ENCODE measurements at places on chromosomes 3 and 15.
A peak's percentile ranks its signal among the peaks of the same experiment; 100 is the strongest.

GRCh38 chr15:77342807-77343206, 77.1 kb downstream of the PEAK1 start:
- DNase-seq: no peak

DNA sequence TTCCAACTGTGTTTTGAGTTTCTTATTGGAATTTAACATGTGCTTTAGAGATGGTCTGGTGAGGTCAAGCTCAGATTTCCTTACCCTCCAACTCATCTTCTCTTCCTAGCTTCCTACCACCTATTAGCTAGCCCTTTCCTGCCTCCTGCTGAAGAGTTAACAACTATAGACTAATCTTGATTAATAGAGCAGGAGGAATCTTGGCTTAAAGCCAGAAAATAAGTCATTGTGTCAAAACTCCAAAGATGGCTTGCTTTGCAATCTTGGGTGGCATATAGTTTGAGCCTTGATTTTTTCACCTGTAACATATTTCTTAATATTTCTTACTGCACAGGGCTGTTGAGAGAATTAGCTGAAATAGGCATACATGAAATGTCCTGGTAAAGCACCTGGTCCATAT, 27.3 kb downstream of the BCL2L10 start:
- no peak for DNase-seq

DNA sequence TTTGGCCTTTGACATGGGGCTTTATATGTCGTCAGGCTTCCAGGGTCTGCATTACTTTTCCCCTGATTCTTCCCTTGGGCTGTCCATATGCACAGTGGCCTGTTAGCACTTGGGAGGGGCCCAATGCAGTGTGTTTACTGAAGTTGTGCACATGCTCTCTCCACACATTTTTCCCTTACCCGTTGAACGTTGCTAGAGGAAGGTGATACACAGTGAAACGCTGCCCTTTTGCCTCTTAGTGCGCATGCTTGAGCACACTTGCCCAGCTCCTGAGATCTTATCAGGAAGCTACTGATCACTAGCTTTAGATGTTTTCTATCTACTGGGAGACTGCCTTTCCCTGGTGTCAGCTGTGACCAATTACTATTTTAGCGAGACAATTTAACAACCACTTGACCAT, 1198.0 kb downstream of the ROBO1 start:
- DNase-seq: no peak

DNA sequence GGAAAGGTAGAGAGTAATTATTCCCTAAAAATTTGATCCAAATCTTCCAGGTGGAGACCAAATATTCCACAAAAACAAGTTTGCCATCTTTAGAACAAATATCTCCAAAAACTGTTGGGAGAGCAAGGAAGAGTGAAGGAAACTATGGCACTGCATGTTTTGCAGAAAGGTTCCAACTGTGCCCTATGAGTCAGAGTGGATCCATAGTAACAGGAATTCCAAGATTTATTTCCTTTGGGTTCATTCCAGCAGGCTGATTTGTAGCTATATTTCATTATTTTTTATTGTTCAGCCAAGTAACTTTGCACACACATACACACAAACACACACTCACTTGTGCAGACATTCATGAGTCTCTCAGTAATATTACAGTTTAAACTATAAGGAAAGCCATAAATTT, 459.7 kb upstream of the EPHA6 start:
- DNase-seq: no peak

DNA sequence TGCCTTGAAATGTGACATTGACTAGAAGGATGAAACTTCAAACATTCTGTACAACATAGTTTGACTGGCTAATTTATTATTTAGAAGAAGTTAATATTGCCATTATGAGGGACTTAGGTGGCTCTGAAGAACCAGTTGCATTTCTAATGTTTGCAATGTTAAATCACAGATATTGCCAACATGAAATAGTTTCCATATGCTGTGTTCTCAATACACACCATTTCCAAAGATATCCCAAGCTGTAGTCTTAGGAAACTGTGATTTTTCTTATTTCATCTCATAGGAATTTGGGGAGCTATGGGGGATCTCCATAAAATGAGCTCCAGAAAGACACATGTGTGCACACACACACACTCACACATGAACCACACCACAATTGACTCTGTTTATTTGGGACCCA, 36.3 kb downstream of the ALG1L2 start:
- DNase-seq: no peak

DNA sequence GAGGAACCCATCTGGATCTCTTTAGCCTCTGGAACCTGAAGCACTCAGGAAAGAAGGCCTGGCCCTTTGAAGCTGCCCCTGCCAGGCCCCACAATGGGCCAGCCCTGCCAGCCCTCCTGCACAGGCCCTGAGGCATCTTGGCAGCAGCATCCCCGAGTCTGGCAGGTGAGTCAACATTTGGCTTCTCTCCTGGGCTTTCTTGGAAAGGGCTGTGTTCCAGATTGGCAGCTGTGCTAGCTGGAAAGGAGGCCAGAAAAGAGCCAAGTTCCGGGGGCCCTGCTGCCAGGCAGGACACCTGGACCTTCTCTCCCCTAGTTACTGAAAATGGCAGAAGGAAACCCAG, 187.2 kb downstream of the SHQ1 start:
- DNase-seq: no peak

DNA sequence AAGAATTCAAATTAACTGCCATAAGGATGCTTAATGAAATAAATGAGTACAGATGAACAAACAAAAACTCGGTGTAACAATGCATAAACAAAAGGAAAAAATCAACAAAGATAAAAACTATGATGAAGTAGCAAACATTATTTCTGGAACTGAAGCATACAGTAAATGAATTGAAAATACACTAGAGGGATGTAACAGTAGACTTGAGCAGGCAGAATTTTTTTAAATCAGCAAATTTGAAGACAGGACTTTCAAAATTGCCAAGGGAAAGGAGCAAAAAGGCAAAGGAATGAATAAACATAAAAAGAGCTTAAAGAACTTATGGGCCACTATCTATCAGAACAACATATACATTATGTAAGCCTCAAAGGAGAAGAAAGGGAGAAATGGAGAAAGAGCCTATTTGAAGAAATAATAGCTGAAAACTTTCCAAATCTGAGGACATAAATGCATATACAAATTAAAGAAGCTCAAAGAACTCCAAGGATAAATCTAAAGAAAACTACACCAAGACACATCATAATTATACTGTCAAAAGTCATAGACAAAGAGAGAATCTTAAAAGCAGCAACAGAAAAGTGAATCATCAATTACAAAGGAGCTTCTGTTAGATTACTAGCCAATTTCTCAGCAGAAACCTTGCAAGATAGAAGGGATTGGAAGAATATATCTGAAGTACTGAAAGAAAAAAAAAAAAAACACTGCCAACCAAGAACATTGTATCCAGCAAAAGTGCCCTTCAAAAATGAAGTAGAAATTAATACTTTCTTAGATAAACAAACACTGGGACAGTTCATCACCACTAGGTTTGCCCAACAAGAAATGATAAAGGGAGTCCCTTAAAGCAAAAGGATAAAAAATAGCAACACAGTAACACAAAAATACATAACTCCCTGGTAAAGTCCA, 15.5 kb downstream of the TOP2B start:
- no peak for DNase-seq

- no peak for DNase-seq
These were observed 70.0 kb upstream of the CBLB start for GRCh38 chr3:105938806-105939205.

GRCh38 chr3:36446276-36446675, 66.0 kb downstream of the STAC start:
- no peak for DNase-seq

DNA sequence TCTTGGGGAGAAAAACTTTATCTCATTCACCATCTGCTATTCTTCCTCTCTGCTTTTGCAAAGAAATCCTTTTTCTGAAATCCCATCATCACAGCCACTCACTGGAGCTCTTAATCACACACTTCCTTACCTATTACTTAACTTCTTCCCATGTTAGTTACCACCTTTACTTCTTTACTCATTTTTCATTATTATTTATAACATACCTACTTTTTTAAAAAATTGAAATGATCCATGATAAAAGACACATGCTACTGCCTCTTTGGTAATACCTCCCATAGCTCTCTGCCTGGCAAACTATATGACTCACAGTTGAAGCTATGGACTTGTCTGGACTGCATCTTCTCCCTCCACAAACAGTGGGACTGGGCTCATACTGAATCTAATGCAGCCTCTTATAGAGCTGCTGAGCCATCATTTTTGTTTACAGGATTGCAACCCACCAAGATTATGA, 150.3 kb downstream of the TNIK start:
- DNase-seq: no peak

- DNase-seq: no peak
These were observed 22.6 kb upstream of the RBP1 start for GRCh38 chr3:139561959-139562676.

GRCh38 chr15:35963326-35963725, 417.4 kb upstream of the DPH6 start:
- DNase-seq: no peak

- no peak for DNase-seq
These were observed 136.8 kb downstream of the PGPEP1L start for GRCh38 chr15:98870788-98871187.

DNA sequence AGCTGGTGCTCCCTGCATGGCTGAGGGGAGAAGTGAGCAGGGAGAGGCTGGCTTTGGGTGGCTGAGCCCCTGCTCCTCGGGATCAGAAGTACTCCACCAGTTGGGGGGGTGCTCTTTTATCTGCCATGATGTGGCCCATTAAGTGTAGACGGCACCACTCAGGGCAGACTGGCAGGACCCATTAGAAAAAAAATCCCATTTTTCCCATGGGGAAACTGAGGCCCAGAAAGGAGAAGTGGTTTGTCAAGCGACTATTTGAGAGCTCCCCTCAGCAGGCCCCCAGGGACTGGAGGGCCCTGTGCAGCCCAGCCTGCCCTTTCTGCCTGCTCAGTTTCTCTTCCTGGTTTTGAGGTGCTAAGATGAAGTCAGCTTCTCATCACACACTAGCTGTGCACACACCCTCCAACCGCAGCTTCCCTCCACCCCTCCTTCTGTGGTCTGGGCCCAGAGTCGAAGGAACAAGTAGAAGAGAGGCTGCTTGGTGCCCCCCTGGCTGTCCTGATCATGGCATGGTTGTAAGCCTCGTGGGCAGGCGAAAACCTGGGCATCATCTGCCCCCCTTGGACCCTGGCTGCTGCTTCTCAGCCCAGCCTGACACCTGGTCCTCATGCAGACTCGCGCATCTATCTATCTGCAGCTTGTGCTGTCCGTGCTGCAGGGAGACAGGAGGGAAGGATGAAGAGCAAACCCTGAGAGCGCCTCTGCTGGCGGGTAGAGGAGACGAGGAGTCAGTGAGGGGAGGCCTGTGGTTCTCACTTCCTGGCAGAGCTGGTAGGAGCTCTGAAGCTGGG, 5.6 kb downstream of the CSK start:
- DNase-seq: peak; percentile 74

DNA sequence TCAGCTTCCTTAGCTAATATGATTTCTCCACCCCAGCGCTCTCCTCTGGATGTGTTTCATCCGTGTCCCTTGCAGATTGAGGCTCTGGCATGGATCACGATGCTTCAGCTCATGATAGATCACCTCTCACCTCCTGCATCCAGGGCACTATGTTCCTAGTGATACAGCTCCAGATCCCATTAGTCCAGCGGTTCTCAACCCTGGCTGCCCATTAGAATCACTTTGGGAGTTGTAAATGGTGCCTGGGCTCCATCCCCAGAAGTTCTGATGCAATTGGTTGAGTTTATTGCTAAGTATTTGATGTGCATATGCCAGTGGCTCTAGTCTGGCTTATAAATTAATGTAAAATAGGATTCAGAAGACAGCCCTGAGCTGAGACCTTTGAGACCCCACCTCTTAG, 34.5 kb downstream of the INSYN1 start:
- DNase-seq: no peak

GRCh38 chr3:37862219-37862902, 681 bp downstream of the CTDSPL start:
- DNase-seq: no peak

Measured in stimulated activated CD8-positive, alpha-beta memory T cell treated with anti-CD3 and anti-CD28 coated beads, Interleukin-7, amount 100 ng/mL, for 1 hour (primary cell).